Regular cardiac myocyte (primary cell): ENCODE measurements at places on chromosomes 13 and 19. TPM values are rescaled to one million over a fixed set of nuclear protein-coding genes. Genes with fewer than 3 reads are reported as not detected.

Gene CGB5
- total RNA-seq = not detected in 2 replicates

Gene ANGPTL8
- total RNA-seq = not detected in 2 replicates

Gene SPINT2
- 3.3 and 10.7 TPM in 2 replicates for total RNA-seq

Gene JAK3
- total RNA-seq = 3.1 and 3.9 TPM in 2 replicates

Gene TSHZ3
- total RNA-seq = 7.1 and 8.7 TPM in 2 replicates

Gene ZNF574
- total RNA-seq = 7.6 and 12.7 TPM in 2 replicates

Gene STOML3
- not detected in 2 replicates for total RNA-seq

Gene PLK5
- under 0.01 TPM in 1 of 2 replicates, not detected in the other for total RNA-seq

Gene SIGLEC5
- not detected in 2 replicates for total RNA-seq

Gene TNNT1
- 3.4 and 3.8 TPM in 2 replicates for total RNA-seq

Gene GIPR
- total RNA-seq = 0.28 and 0.38 TPM in 2 replicates

Gene CLDN10
- 0.19 and 0.28 TPM in 2 replicates for total RNA-seq

Gene GALP
- total RNA-seq = not detected in 2 replicates

Gene TMEM150B
- not detected in 2 replicates for total RNA-seq

Gene ARRDC5
- total RNA-seq = under 0.01 TPM in 1 of 2 replicates, not detected in the other

Gene GNA15
- under 0.01 TPM in 2 replicates for total RNA-seq
